ENCODE measurements at places on chromosomes 7 and 10. TPM values are rescaled to one million over a fixed set of nuclear protein-coding genes. Genes with fewer than 3 reads are reported as not detected.

DNA sequence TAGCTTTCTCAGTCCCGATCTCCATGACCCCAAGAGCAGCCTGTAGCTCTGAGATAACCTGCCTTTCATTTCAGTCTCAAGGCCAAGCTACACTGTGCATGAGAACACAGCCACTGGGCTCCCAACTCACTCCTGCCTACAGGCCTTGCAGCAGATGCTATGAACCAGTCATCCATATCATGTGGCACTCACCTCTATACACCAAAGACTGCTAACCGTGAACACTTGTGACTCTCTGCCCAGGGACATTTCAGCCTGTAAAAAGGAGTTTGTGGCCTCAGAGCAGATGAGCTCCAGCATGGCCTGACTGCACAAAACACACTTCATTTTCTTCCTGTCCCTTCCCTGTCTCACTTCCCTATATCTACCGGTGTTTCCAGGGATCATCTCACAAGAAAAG, 56.9 kb upstream of the NPY start:
- peaks cover 13% of the 10 kb centered on the region for H3K4me1 ChIP-seq
- DNase-seq, result no peak
- no peak overlapping the region for H3K4me3 ChIP-seq
- no peak overlapping the region for H3K27ac ChIP-seq

DNA sequence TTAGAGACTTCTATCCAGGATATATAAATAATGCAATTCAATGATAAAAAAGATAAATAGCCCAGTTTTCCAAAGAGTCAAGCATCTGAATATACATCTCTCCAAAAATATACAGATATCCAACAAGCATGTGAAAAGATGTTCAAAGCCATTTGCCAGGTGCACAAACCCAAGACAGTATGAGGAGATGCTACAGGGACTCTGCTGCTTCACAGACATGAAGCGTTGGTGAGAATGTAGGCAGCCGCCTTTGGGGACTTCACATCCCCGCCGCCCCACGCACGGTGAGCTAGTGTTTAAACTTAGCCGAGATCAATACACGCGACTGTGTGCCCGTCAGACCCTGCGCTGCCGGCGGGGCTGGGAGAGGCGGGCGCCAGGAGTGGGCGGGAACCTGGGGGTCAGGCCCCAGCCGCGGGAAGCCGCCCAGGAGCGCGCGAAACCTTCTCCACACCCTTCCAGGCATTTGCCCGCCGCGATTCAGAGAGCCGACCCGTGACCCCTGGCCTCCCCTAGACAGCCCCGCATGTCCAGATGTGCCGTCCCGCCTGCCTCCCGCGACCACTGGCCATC, 927 bp upstream of the ALOX5 start:
- H3K27me3 ChIP-seq, result peaks cover 72% of the 10 kb centered on the region
- H3K36me3 ChIP-seq, result no peaks in the 10 kb centered on the region
- DNase-seq, result no peak
- no peak overlapping the region for H3K27ac ChIP-seq

- no peak for DNase-seq
- no peak overlapping the region for H3K27ac ChIP-seq
- H3K4me1 ChIP-seq, result peaks cover 6% of the 10 kb centered on the region
- no peaks in the 10 kb centered on the region for H3K36me3 ChIP-seq
- H3K4me3 ChIP-seq, result no peak overlapping the region
Measured at GRCh38 chr7:133709036-133709880, 417.9 kb upstream of the LRGUK start.

- H3K36me3 ChIP-seq, result peaks cover 66% of the 10 kb centered on the region
- H3K27ac ChIP-seq, result no peak overlapping the region
- DNase-seq, result no peak
- no peak overlapping the region for H3K4me3 ChIP-seq
Measured at GRCh38 chr10:101672536-101672935, 22.4 kb downstream of the FBXW4 start.

- H3K4me1 ChIP-seq, result peaks cover 25% of the 10 kb centered on the region
- H3K36me3 ChIP-seq, result no peaks in the 10 kb centered on the region
- no peak overlapping the region for H3K27ac ChIP-seq
- peaks cover 31% of the 10 kb centered on the region for H3K27me3 ChIP-seq
- H3K4me3 ChIP-seq, result peak overlapping the region; percentile 64
Measured at GRCh38 chr7:115477193-115477651, 553.3 kb downstream of the TFEC start.

DNA sequence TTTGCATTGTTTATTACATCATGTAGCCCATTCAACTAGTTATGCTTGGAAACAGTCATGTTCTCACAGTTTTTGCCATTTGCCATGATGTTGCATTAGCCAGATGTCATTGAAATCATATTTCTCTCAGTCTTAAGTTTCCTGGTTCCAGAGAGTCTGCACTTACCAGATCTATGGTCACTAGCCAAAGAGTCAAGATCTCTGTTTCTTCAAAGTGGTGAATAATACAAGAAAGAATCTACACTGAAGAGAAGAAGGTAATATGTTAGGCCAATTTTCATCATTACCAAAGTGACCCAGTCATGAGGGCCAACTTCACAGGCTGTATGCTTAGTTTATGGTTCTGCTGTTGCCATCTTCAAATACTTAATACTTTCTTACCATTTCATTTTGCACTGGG, 89.0 kb upstream of the PHYHIPL start:
- DNase-seq, result no peak
- H3K27me3 ChIP-seq, result no peaks in the 10 kb centered on the region
- H3K4me3 ChIP-seq, result no peak overlapping the region
- H3K27ac ChIP-seq, result no peak overlapping the region
- no peaks in the 10 kb centered on the region for H3K4me1 ChIP-seq

- no peaks in the 10 kb centered on the region for H3K27me3 ChIP-seq
- no peaks in the 10 kb centered on the region for H3K4me1 ChIP-seq
- no peak overlapping the region for H3K27ac ChIP-seq
- no peak for DNase-seq
- H3K36me3 ChIP-seq, result no peaks in the 10 kb centered on the region
Measured at GRCh38 chr10:106772957-106773356, 391.5 kb downstream of the SORCS1 start.

MIOS gene
- 22.8 TPM for total RNA-seq

DNA sequence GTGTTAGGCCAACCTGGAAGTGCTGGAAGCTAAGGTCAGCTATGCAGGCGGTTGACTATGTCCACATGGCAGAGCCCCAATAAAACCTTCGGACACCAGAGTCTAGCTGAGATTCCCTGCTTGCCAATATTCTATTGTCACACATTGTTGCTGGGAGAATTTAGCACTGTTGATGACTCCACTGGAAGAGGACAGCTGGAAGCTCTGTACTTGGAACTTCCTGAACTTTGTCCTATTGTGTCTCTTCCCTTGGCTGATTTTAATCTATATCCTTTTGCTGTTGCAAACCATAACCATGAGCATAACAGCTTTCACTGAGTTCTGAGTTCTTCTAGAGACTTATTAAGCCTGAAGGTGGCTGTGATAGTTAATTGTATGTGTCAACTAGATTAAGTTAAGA, 12.0 kb downstream of the XRCC2 start:
- peaks cover 23% of the 10 kb centered on the region for H3K36me3 ChIP-seq
- peaks cover 6% of the 10 kb centered on the region for H3K4me1 ChIP-seq
- DNase-seq, result no peak
- H3K27ac ChIP-seq, result no peak overlapping the region
- no peaks in the 10 kb centered on the region for H3K27me3 ChIP-seq

GRCh38 chr10:100651916-100652315, 93.5 kb upstream of the PAX2 start:
- DNase-seq, result no peak
- H3K27ac ChIP-seq, result no peak overlapping the region
- H3K36me3 ChIP-seq, result peaks cover 5% of the 10 kb centered on the region
- H3K27me3 ChIP-seq, result peaks cover 57% of the 10 kb centered on the region
- H3K4me1 ChIP-seq, result peaks cover 18% of the 10 kb centered on the region

- H3K4me3 ChIP-seq, result peak within 1 kb of the TSS; percentile 70
- DNase-seq, result peak; percentile 86
- peaks cover 11% of the 10 kb centered on the region for H3K27me3 ChIP-seq
- no peak within 1 kb of the TSS for H3K27ac ChIP-seq
- H3K36me3 ChIP-seq, result no peaks in the 10 kb centered on the region
Measured at GRCh38 chr10:15088428-15089261, at the start of gene ACBD7. TSS of gene ACBD7 (minus strand) at chr10:15088776. CDS start at chr10:15088728, 48 bp downstream.

NAT16 gene
- total RNA-seq, result not detected

All from activated CD4-positive, alpha-beta memory T cell treated with anti-CD3 and anti-CD28 coated beads, Interleukin-2, amount 10 ng/mL, durations not matched to agents 7 days and 5 days (primary cell).